ENCODE measurements at places on chromosomes 4 and X.

DNA sequence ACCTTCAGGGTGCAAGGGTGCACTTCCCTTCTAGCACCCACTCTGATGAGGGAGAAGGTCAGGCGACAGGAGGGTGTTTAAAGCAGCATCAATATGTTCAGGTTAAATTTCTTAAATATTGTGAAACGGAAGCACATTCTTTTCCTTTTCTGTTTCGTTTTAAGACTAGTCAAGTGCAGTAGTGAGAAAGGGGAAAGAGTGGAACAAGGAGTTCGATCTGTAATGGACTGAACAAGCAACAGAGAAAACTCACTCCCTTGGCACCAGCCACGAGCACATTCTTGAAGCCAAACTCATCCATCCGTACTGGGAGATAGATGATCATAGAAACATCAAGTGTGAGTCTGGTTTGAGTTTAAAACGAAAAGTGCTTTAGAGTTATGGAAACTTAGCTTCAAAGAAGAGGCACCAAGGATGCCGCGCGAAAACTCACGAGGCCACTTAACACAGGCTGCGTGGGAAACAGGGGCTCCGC, 815 bp downstream of the FAM53A start:
- peak; percentile 85 for DNase-seq

DNA sequence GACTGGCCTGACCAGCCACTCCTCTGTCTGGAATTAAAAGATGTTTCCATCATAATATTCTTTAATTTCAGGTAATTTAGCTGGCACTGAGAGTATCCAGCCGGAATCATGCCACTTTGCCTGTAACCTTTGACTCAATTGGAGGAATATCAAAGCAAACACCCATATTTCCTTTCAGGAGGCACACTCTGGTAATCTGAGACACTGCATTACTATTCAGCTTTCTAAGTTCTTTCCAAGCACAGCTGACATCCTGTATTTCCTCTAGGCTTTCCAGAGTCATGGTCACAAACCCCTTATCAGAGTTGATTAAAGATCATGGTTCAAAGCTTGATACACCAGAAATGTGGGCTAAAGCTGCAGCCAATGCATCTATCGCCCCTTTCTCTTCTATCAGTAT, 29.3 kb downstream of the INTS12 start:
- no peak for DNase-seq

DNA sequence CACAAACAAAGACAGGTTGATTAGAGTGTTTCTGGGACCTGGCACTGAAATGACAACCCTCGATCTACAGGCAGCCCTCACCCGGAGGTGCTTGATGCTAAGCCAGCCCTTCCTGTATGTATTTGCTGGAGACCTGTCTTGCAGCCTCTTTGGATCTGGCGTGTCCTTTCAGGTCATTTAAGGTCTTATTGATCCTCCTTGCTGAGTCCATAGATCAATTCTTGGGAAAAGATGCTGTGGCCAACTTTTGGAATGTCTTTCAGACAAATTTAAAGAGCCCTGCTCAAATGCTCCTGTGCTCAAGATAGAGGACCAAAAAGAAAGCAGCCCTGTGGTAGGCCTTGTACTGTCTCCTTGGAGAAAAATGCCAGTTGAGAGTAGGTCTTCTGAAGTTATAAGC, 6.8 kb upstream of the SETD7 start:
- no peak for DNase-seq

- DNase-seq: no peak
These were observed 139.4 kb upstream of the CPEB2 start for GRCh38 chr4:14862891-14863290.

- peak; percentile 3 for DNase-seq
These were observed 31.7 kb upstream of the METAP1 start for GRCh38 chr4:98963538-98964433.

DNA sequence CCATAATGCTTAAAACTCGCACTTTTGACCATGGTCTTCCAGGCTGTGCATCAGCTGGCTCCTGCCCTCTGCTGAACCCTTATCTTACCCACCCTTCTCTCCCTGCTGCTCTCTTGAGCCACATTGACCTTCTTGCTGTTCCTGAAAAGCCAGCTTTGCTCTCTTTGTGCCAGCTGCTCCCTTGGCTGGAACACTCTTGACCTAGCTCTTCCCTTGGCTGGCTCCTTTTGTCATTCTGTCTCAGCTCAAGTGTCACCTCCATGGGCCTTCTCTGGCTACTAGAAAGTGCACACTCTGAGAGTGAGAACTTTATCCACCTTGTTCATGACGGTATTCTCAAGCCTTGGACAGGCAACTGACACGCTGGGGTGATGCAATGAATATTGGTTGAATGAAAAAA, 112.1 kb downstream of the MGST2 start:
- no peak for DNase-seq

DNA sequence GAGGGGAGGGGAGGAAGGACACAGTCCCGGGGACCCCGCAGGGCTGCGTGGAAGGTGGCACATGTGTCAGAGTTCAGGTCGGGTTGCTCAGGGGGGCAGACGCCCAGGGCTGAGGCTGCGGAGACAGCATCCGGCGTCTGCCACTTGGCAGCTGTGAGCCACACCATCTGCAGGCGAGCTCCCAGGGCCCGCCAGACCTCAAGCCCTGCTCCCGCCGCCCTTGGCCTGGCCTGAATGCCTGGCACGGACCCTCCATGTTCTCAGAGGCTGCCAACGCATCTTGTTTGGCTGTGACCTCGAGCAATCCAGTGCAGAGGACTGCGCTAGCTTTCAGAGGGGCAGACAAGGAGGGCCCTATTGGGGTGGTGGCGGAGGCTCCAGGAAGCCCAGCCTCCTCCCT, 5.1 kb downstream of the BGN start:
- no peak for DNase-seq

GRCh38 chr4:20386906-20387305, 135.2 kb downstream of the SLIT2 start:
- DNase-seq: no peak

DNA sequence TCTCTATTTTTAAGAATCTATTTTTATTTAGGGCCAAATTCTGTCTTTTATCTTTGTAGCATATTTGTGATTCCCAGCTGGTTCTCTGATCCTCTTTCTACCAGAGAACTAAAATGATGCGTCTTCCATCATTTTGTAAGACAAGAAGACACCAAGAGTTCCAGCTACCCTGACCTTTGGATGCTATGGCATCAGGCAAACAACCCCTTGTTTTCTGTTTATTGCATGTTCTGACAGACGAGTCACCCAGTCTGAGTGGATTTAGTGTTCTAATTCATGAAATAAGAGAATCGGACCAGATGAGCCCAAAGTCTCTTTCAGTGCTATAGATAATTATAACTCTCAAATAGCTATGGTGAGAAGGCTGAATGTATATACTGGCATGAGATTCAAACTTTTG, 69.7 kb downstream of the ZFYVE28 start:
- DNase-seq: no peak
